ENCODE measurements at places on chromosomes 2 and 18. TPM values are rescaled to one million over a fixed set of nuclear protein-coding genes. Genes with fewer than 3 reads are reported as not detected.

The LRP1B gene
- not detected for total RNA-seq

The KLF7 gene
- 0.36 TPM for total RNA-seq

The TMEM163 gene
- total RNA-seq, result 4.1 TPM

The CFAP65 gene
- 0.34 TPM for total RNA-seq

The AQP12A gene
- not detected for total RNA-seq

GRCh38 chr18:22604986-22605421 is 187.3 kb upstream of the CTAGE1 start:
- DNase-seq, result no peak

DNA sequence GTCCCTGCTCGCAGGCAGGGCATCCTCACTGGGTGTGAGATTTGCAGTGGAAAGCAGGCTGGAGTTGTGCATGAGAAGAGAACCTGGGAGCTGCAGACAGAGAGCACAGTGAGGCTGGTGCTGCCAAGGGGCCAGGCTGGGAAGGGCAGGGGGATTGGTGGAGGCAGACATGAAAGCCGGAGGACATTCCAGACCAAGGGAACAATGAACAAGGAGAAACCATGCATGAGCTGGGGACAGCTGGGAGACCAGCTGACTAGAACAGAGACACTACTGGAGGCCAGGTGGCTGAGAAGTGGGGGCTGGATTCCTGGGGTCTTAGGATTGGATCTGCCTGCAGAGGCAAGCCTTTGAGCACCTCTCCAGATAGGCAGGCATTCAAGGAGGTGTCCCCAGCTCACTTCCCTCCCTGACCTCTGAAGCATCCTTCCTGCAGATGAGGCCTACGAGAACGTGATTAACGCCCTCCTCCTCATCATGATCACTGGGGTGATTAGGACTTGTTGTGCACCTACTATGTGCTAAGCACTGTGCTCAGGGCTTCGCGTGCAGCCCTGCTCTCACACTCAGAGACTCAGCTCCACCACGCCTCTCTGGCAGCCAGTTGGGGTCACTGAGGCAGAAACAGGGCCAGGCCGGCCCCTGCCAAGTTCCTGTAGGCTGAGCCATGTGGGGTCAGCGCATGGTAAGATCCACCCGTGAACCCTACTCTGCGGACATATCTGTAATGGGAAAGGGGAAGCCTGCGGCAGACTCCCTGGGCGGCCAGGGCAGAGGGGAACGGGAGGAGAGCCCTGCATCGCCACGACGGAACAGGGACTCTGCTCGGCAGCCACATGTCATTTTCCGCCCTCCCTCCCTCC is 74.8 kb upstream of the SLC66A3 start:
- DNase-seq, result no peak

DNA sequence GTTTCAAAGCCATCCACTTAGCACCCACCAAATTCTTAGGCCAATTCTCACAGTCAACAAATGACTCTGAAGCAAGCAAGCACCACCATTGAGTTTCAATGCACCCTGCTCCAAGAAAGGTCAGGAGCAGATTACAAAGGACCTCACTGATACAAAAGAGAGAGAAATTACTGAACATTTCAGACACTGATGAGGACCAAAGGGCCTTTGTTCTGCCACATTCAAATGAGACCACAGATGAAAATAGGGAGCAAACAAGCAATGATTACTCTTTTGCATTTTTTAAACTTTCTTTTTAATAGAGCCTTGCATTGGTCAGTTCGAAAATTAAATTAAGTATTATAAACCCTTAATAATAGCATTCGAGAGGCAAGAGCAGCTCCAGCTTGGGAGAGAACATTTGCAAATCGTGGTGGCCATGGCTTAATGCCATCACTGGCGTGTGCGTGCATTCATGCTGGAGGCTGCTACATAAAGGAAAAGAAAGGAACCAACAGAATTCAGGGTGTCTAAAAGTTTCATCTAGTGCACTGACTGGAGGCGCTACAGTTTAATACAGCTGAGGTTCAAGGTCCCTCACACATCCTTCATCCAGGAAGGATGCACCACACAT is 87.5 kb downstream of the KLF7 start:
- no peak for DNase-seq

- no peak for DNase-seq
Observed at GRCh38 chr2:224954980-224955379, 87.3 kb downstream of the DOCK10 start.

DNA sequence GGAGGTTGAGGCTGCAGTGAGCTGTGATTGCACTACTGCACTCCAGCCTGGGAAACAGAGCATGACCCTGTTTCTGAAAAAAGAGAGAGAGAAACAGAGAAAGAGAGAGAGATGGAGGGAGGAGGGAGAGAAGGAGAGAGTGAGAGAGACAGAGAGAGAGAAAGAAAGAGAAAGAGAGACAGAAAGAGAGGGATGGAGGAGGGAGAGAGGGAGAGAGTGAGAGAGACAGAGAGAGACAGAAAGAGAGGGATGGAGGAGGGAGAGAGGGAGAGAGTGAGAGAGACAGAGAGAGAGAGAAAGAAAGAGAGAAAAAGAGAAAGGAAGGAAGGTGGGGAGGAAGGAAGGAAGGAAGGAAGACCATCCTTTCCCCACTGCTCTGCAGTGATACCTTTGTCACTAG is 48.1 kb upstream of the ACKR3 start:
- DNase-seq, result no peak

- DNase-seq, result peak; percentile 72
Observed at GRCh38 chr2:79512442-79513401, at the start of gene CTNNA2. Gene CTNNA2 (plus strand): TSS chr2:79513051.

- DNase-seq, result peak; percentile 62
Observed at GRCh38 chr2:237662671-237663093, 35.3 kb downstream of the LRRFIP1 start.

DNA sequence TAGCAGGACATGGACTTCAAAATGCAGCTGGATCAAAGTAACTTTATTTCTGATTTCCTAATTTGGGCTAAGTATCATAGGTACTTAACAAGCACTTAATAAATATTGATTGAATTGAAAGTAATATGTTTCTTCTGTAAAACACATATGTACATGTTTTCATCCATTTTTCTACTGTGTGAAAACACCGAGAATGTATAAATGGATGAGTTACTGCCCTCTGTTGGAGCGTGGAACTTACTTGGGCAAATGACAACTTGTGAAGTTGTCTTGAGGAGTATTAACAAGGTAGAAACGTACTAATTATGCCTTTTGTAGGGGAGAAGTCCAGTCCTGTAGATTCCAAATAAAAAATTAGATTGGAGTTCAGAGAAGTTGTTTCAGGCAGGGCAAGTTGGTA is 87.2 kb downstream of the PHLPP1 start:
- DNase-seq, result no peak

DNA sequence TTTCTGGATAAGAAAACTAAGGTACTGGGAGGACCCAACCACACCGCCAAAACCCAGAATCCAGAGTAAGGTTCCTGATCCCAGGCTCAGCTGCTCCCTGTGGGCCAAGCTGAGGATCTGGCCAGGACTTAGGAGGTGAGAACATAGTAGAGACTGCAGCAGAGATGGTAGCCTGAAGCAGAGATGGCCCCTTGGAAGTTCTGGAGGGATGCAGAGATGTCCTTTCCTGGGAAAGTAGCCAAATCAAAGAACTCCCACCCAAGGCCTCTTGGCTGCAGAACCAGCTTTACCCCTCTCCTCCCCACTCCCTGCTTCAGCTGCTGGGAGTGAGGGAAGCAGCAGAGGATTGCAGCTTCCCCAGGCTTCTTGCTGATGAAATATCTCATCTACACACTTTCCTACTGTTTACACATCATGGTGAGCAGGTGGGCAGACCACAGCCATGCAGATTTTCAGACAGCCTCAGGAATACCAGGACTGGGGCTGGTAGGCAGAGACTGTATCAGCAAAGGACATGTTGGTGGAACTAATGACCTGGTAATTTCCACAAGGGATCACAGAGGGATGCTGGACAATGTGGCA is 32.7 kb downstream of the TMEM17 start:
- DNase-seq, result no peak

GRCh38 chr2:23199115-23199918 is 185.7 kb upstream of the KLHL29 start:
- no peak for DNase-seq

GRCh38 chr2:43132683-43133301 is 93.6 kb downstream of the ZFP36L2 start:
- DNase-seq, result no peak

DNA sequence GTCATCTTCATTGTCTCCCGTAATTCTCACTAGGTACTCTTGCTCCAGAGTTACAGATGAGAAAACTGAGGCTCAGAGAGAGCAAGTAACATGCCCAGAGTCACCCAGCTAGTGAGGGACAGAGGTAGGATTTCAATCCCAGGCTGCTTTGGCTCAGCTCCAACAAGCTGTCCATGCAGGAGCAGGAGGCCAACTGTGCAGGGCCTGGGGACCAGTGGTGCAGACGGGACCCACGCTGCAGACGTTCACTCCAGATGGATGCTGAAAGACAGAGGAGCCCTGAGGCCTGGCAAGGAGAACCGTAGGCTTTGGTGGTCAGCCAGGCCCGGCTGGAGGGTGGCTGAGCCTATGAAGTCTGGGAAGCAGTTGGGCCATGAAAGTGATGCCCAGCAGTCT is 102.6 kb downstream of the MCFD2 start:
- no peak for DNase-seq

GRCh38 chr18:1039421-1039820 is 134.8 kb downstream of the ADCYAP1 start:
- DNase-seq, result no peak

DNA sequence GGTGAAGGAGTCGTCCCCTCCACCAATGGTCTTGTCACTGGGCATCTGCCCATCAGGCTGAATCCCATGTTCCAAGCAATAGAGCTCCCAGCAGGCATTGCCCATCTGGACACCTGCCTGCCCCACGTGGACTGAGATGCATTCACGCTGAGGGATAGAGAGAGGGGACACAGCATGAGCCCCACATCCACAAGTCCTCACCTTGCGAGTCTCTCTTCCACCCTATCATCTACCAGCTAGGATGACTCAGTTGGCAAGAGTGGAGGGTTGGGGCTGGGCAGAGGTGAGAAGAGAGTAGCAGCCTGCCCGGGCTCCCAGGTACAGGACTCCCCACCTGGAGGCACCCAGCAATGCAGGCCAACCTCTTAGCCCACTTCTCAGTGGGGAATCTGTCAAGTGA is 959 bp upstream of the TUBA4B start:
- no peak for DNase-seq

DNA sequence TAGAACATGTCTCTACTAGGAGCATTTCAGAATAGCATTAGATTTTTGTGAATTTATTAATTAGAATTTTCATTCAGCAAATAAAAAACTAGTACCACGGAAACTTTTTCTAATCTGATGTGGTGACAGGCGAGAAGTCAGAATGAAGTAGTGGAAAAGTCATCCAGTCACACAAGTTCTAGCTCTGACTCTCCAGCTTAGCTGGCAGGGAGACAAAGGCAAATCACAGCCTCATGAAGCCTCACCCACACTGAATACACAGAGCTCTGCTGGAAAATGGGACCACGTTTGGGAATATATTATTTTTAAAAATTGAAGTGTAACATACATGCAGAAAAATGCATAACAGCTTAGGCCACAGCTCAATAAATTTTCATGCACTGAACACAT is 86.1 kb downstream of the L3MBTL4 start:
- DNase-seq, result no peak

DNA sequence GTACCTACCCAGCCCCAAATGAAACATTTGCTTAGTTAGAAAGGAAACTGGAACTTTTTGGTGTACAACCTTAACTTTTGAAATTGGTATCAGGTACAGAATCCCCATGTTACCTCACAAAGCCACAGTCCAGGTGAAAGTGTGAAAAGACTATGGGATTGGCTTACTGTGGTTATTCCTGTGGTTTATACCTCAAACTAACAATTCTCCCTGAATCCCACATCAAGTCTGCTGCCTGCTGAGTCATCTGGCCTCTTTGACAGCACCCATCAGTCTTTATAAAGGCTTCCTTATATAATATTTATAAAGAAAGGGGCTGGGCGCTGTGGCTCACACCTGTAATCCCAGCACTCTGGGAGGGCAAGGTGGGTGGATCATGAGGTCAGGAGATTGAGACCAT is 164.6 kb downstream of the TMEM247 start:
- DNase-seq, result no peak

GRCh38 chr2:74593826-74594772 is 39.6 kb downstream of the DOK1 start:
- no peak for DNase-seq

DNA sequence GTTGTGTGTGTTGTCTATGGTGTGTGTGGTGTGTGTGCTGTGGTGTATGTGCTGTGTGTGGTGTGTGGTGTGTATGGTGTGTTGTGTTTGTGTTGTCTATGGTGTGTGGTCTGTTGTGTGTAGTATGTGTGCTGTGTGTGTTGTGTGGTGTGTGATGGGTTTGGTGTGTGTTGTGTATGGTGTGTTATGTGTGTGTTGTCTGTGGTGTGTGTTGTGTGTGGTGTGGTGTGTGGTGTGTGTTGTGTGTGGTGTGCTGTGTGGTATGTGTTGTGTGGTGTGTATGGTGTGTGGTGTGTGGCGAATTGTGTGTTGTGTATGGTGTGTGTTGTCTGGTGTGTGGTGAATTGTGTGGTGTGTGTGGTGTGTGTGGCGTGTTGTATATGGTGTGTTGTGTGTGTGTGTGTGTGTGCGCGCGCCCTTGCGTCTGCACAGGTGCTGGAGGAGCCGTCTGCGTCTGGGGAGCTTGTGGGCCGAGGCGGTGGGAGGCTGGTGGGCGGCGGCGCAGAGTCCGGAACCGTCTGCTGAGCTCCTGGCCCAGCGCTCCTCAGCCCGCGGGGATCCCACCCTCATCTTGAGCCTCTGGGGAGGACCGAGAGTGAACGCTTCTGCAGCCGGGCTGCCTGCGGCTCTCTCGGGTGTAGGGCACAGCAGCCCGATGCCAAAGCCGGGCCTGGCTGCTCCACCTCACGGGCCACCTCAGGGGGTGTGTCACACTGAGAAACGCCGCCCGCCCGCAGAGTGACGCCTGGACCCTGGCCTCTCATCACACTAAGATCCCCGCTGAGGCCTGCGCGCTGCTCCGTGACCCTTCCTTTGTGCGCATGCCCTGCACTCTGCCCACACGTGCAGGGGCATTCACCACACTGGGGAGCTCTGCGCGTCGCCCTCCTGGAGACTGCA is 8.8 kb upstream of the ADI1 start:
- DNase-seq, result no peak

DNA sequence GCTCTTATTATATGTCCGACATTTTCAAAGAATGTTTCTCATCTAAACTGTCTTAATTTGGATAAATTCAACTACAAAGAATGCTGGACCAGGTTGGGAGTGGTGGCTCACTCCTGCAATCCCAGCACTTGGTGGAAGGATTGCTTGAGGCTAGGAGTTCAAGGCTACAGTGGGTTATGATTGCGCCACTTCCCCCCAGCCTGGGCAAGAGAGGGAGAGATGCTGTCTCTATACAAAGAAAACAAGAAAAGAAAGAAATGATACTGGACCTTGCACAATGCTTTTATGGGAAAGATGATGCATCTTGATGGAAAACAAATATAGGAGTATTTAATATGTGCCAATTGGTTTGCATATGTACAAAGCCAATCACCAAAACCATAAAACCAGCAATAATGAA is 296.7 kb downstream of the LPIN1 start:
- no peak for DNase-seq

DNA sequence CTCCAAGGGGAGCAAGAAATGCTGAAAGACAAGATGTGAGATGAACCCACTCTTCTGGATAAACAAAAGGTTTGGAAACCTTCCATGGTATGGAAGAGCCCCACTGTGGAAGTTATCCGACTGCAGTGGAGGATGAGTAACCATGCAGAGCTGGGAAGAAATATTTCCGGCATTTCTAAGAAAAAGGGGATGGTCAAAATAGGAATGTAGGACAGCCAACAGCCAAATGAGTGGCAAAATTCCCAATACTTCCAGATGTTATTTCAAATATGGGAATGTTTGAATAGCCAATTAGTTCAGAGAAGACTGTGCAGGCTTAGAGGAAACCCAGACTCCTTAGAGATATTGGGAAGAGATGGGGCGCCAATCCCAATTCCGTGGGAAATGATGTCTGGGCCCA is 246.8 kb downstream of the RAD51AP2 start:
- no peak for DNase-seq

GRCh38 chr18:67318651-67319050 is 197.9 kb downstream of the DSEL start:
- no peak for DNase-seq

All from Caco-2 (cell line).